Fibroblast of lung (primary cell): ENCODE measurements at places on chromosomes 5 and 9. TPM values are rescaled to one million over a fixed set of nuclear protein-coding genes. Genes with fewer than 3 reads are reported as not detected.

DNA sequence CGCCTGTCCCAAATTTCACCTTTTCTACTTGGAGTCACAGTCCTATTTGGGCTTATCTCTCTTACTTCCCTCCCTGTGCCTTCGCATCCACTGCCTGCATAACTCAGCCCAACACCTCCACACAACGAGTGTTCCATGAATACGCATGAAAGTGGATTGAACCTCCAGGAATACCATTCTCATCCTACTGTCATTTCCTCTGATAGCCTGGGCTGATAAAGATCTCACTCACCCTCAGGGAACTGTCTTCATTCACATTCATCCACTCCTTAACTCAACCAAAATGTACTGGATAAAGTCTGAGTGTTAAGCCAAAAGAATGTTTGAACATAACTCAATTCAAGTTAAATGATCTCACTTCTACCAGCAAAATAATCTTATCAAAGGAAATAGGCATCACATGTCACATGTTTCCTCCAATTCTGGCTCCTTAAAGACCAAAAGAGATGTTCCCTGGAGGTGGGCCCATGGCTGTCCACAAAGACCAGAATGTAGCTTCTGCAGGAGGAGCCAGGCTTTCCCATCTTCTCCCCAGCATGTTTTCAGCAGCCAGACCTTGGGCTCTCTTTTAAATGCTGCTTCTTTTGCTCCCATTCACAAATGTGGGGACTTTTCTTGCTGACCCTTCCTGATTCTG is 28.4 kb upstream of the TRIO start:
- DNase-seq = no peak

- peak; percentile 20 for DNase-seq
These were observed 20.9 kb downstream of the OR2Y1 start for GRCh38 chr5:180718810-180719453.

GRCh38 chr9:132541870-132542830 is 40.3 kb upstream of the BARHL1 start:
- DNase-seq = no peak

GRCh38 chr5:155953335-155953734 is 373.6 kb upstream of the SGCD start:
- DNase-seq = no peak

- no peak for DNase-seq
These were observed 5.7 kb upstream of the DCTN4 start for GRCh38 chr5:150764530-150764929.

- DNase-seq = no peak
These were observed 126.7 kb upstream of the PTGER4 start for GRCh38 chr5:40552981-40553380.

Gene AHRR
- 11.3 and 16.0 TPM in 2 replicates for polyA plus RNA-seq

Gene ZNF658
- 1.3 and 1.8 TPM in 2 replicates for polyA plus RNA-seq

Gene GABRG2
- not detected in 2 replicates for polyA plus RNA-seq

Gene MED22
- polyA plus RNA-seq = 13.9 and 14.8 TPM in 2 replicates

Gene SEMA5A
- polyA plus RNA-seq = 25.1 and 49.0 TPM in 2 replicates

Gene IL3
- not detected in 2 replicates for polyA plus RNA-seq

Gene PPP3R2
- not detected in 2 replicates for polyA plus RNA-seq
